NCI-H2171 (cell line): ENCODE measurements at places on chromosomes 3 and 15.

DNA sequence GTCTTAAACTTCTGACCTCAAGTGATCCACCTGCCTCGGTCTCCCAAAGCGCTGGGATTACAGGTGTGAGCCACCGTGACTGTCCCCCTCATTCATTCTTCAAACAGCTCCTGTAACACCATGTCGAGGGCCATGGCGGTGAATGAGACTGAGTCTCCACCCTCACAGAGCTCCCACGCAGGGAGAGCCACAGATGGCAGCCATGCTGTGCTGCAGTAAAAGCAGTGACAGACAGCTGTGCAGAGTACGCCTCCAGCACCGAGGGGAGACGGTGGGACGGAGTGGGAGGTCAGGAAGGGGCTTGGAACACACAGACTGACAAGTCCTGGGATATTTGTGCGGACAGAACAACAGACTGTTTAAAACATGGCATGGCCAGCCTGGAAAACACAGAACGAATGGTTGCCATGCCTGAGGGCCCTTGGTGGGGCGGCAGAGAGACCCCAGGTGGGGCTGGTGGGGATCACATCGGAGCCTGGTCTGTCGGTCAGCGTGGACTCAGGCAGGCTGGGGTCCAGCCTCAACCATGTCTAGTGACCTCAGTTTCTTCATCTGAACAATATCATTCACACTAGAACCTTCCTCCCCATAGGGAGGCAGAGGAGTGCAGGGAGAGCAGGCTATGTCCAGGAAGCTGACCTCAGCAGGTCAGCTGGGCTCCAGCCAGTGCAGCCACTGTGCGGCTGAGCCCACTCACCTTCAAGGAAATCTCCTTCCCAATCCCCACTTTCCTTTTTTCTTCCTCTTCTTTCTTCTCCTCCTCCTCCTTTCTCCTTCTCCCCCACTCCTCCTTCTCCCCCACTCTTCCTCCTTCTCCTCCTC is 20.6 kb upstream of the LCTL start:
- no peak for DNase-seq

DNA sequence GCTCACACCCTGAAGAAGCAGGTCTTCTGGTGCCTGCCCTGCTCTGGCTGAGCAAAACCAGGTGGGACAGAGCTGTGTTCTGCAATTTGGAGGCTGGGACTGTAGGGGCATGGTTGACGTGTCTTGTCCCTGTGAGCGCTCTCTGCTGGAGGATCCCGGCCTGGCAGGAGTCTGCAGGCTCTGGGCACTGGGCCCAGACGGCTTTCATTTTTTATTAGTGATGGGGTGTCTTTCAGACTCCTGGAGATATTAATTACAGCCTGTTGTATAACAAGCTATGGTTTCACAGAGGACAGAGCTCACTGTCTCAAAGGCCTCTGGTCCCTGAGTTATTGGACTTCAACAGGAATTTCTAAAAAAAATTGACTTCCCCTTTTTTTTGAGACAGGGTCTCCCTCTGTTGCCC is 29.5 kb upstream of the ZNF710 start:
- no peak for DNase-seq

DNA sequence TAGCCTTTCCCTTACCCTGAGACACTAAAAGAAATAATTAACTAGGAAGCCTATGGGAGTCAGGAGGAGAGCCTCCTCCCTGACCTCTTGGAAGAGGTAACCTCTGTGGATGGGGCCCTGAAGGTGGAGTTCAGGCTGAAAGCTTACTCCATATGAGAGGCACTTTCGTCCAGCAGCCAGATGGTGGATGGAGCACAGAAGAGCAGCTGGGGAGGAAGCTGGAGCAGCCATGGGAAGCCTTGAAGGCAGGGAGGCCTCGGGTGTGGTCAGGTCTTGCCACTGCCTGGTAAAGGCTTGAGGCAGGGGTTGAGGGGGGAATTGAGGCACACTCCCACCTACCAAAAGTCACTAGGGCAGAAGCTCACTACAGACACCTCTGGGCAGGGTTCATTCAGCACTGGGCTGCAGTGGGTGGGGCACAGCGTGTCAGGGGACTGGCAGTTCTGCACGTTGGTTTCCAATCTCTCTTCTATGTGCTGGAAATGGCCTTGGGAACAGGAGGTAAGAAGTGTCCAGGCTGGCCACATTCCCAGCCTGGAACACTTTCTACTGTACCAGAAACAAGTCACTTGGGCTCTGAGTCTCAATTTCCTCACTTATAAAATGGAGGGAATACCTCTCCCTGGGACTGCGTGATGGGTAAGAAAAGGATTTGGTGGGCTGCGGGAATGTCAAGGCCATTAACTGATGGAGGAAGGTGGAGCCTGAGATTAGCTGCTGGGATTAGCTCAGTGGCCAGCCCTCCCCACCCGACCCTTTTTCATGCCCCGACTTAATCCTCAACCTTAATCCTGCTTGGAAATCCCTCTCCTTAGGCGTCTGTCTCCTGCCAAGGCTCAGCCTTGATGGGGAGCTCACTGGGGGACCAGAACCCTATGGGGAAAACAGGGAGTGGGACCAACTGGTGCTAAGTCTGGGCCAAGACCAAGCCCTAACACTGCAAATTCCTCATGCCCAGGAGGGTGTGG is 5.4 kb downstream of the PCBP4 start:
- no peak for DNase-seq

GRCh38 chr3:88298189-88298588 is 148.4 kb downstream of the C3orf38 start:
- DNase-seq = no peak

DNA sequence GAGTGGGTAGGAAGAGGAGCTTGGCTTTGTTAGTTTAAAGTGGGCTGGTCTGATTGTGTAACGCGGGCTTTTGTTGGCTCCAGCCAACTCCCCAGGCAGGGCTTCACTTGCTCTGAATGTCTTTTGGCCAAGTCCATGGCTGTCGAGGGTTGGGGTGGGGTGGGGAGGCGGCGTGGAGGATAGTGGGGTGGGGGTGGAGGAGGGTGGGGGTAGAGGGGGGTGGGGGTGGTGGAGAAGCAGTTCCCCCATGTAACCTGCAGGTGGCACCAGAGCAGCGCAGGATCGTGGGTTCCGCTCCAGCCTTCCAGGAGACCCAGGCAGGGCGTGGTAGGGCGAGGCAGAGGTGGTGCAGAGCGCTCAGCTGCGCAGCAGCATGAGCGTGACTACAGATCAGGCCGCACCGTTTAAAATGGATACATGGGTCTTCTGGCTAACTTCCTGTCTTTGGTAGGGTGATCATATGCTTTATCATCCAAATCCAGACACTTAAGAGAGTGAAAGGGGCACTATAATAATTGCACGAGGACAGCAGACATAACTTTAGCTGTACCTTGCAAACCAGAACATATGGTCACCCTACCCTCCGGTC is 28.3 kb downstream of the GOLGA6A start:
- peak; percentile 66 for DNase-seq

- DNase-seq = no peak
These were observed 14.0 kb upstream of the CTDSPL start for GRCh38 chr3:37847689-37848088.

- no peak for DNase-seq
These were observed 94.8 kb downstream of the DUT start for GRCh38 chr15:48426044-48426443.

DNA sequence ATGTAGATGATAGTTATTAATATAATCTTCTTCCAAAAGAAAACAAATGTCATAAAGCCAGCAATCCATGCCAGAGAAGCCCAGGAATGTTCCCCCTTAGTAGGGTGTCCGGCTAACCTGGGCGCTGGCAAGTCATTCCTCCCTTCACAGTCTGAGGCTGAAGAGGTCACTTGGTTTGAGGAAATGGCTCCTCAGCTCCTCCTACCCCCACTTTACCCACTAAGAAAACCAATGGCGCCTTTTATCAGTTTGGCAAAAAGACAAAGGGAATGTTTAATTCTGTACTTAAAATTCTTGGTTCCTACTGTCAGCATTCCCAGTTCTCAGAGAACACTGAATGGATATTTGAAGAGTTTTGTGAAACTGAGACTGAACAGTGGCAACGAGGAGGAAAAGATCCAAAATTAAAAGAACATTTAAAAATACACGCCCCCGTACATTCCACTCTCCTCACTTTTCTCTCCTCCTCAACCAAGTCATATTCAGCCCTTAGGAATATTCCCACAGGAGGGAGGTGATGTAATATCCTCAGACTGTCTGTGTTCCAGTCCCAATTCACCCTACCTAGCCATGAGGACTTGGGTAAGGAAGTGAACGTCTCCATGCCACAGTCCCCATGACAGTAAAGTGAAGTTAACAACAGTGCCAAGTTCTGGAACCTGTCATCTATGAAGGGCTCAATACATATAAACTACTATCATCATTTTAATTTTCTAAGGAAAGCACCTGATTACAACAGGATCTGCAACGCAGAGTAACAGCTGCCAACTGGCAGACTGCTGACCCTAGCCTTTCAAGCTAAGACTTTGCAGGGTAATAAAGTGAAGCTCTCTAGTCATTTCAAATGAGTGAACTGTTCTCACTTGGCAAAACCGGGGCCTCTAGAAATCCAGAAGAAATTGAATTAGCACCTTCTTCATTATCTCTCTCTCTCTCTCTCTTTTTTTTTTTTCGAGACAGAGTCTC is 234.5 kb upstream of the ICE2 start:
- no peak for DNase-seq

GRCh38 chr15:34514251-34514670 is 69.2 kb downstream of the GOLGA8B start:
- DNase-seq = no peak

DNA sequence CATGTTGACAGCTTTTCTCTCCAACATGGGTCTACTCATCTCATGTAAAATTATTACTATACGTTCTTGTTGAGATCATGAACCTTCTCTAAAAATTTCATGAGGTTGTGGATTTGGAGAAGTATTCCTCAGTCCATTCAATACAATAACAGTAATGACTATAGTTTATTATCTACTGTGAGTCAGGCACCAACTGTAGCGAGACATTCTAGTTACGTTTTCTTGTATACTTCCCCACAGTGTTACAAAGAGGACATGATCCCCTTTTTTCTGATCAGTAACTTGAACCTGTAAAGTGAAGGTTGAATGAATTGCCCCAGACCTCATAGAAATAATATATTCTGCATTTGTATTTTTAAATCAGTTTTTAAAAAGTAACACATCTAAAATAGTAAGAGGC is 76.4 kb downstream of the AKAP13 start:
- no peak for DNase-seq

- peak; percentile 51 for DNase-seq
These were observed 192.7 kb downstream of the SUCLG2 start for GRCh38 chr3:67461667-67462142.

DNA sequence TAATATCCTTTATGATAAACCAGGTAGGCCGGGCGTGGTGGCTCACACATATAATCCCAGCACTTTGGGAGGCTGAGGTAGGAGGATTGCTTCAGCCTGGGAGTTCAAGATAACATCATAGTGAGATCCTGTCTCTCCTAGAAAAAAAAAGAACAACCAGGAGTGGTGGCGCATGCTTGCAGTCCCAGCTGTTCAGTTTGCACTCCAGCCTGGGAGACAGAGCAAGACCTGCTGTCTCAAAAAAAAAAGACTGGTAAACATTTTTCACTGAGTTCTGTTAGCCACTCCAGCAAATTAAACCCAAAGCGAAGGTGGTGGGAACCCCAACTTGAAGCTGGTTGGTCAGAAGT is 9.6 kb upstream of the IRAK2 start:
- peak; percentile 40 for DNase-seq

- DNase-seq = peak; percentile 57
These were observed 601 bp downstream of the ACTL6A start for GRCh38 chr3:179563271-179563783.

DNA sequence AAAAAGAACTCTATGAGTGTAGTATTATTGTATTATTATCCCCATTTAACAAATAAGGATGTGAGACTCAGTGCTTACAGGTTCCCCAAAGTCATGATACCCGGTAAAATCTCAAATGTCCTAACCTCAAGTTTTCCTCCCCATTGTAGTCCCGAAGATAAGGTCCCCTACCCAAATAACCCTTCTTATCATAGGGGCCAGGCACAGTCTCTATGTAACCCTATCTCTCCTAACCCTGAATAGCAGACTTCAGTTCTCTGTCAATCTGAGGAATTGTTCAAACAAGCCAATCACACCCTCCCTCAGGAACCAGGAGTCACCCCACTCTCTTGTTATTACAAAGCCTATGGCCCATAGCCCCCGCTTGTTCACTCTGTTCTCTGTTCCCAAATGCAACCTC is 10.5 kb upstream of the SUSD5 start:
- no peak for DNase-seq

GRCh38 chr3:149495581-149496125 is 21.2 kb downstream of the TM4SF4 start:
- no peak for DNase-seq
